ENCODE measurements at places on chromosomes 12 and 14. TPM values are rescaled to one million over a fixed set of nuclear protein-coding genes. Genes with fewer than 3 reads are reported as not detected.

DNA sequence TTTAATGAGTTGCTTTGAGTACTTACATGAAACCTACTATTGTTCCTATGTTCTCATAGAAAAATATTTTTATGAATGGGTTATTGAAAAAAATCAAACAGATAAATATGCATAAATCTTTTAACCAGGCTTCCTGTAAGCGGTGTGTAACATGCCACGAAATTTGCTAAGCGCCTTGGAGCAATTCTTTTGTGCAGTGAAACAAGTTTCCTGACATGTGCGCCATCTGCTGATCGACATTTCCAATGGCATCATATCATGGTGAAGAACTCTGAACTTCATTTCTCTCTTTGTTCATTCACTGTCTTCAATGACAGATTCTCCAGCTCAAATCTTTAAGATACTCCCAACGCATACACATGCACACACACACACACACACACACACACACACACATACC, 145.6 kb upstream of the NAV3 start:
- H3K27ac ChIP-seq, result no peak overlapping the region
- no peak for DNase-seq
- peaks cover 11% of the 10 kb centered on the region for H3K4me1 ChIP-seq
- no peaks in the 10 kb centered on the region for H3K27me3 ChIP-seq
- H3K36me3 ChIP-seq, result no peaks in the 10 kb centered on the region
- no peak overlapping the region for H3K4me3 ChIP-seq

A2M gene
- total RNA-seq, result 84.4 TPM

DNA sequence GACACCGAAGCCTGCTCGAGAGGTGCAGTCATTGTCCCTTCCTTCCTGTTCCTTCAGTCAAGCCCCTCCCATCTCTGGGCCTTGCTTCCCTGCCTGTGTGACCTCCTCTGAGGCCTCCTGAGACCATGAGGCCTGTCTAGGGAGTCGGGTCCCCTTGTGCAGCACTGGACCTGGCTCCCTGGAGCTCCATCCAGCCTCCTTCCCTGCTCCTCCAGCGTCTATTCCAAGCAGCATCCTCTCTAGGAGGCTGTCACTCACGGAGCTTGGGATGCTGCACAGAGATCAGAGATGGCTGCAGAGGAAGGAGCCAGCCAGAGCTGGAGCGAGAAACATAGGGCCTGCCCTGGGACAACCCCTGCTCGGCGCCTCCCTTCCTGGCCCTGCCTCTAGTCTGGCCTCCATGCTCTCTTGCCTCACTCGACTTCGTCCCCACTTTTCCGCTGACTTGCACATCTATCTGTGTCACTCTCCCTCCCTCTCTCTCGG, 142.7 kb downstream of the BCL11B start:
- no peak overlapping the region for H3K27ac ChIP-seq
- H3K4me1 ChIP-seq, result peaks cover 11% of the 10 kb centered on the region
- no peaks in the 10 kb centered on the region for H3K36me3 ChIP-seq
- no peaks in the 10 kb centered on the region for H3K27me3 ChIP-seq
- no peak overlapping the region for H3K4me3 ChIP-seq

GRCh38 chr12:48875944-48876515, 10.4 kb upstream of the RND1 start:
- no peaks in the 10 kb centered on the region for H3K4me1 ChIP-seq
- no peak for DNase-seq
- no peak overlapping the region for H3K27ac ChIP-seq
- peaks cover 19% of the 10 kb centered on the region for H3K27me3 ChIP-seq
- no peak overlapping the region for H3K4me3 ChIP-seq
- H3K36me3 ChIP-seq, result no peaks in the 10 kb centered on the region

Measured in suprapubic skin (tissue), 4 donors.